NCI-H460 (cell line): ENCODE measurements at places on chromosomes 5 and 9. TPM values are rescaled to one million over a fixed set of nuclear protein-coding genes. Genes with fewer than 3 reads are reported as not detected.

DNA sequence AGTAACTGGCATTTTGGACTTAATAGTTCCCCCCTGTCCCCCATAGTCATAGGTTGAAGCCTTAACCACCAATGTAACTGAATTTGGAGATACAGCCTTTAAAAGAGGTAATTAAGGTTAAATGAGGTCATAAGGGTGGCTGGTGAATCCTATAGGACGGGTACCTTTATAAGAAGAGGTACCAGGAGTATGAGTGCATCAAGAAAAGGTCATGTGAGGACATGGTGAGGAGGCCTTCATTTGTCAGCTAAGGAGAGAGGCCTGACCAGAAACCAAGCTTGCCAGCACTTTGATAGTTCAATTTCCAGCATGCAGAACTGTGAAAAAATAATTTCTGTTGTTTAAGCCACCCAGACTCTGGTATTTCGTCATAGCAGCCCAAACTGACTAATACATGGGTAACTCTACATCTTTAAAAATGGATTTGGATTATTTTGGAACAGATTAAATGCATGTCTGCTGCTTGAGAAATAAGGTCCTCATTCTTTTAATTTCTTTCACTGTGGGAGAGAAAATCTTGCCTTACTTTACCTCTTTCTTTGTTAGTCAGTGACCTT lies 9.7 kb downstream of the RASA1 start:
- no peak for DNase-seq

GRCh38 chr9:74281674-74282073 lies 215.5 kb upstream of the RORB start:
- DNase-seq = no peak

GRCh38 chr5:135600971-135601381 lies 22.2 kb upstream of the CXCL14 start:
- no peak for DNase-seq

Gene FCN2
- not detected in 2 replicates for total RNA-seq

DNA sequence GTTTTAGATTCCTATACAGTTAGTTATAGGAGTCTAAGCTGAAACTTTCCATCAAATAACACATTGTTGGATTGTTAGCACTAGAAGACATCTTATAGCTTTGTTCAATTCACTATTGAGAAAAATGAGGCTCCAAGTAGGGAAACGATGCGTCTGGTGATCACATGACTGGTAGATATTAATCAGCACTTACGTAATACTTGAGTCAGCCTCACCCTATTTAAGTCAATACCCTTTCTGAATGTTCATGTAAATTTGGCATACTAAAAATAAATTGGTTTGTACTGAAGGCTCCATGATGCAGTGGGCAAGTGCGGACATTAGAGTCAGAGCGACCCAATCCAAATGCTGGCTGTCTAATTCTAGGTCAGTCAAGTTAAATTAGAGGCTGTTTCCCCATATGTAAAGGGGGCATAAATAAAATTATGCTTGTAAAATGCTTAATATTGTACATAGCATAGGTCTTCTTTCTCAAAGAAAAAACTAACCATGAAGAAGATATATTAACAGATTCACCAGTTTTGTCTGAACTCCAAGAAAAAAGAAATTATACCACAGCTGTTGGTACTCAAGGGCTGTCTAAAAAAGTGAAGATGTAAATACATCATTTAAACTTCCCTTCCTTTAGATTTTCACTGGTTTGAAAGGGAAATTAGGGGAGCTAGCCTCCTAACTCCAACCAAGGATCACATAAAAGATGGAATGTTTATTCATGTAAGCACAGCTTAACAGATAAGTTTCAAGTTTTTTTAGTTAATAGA lies 406.6 kb upstream of the TLE4 start:
- DNase-seq = no peak

- DNase-seq = no peak
These were observed 175.6 kb upstream of the CCNG1 start for GRCh38 chr5:163261647-163262269.

GRCh38 chr5:111337688-111338087 lies 113.5 kb downstream of the CAMK4 start:
- DNase-seq = no peak

DNA sequence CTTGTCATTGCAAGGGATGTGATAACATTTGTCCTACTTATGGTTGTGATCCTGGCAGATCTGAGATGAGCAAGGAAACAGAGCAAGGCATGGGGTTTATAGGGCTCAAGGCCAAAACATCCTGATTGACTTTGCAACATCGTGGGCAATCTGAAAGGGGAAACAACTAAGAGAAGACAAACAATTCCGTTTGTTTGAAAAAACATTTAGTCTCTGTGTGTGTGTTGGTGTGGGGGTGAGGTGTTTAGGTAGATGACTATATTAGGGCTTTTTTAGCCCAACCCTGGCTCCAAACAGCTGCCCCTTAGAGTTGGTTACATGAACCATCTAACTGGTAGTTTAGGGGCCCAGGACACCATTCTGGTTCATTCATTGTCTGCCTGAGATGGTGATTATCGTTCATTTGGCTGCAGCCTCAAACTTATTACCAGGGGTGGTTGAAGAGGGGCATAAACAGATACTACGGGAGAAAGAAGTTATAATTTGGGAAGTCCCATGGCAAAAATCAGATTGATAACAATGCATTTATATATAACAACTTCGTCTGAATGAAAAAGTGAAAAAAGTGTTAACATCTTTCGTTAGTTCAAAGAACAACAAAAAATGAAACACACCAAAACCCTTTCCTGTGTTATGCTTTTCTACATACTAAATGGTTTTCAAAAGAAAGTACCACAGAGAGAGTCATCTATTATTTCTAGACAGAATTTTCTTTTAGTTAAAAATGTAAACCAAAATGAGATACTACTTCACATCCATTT lies 5.7 kb downstream of the FYB1 start:
- no peak for DNase-seq

Gene PCDHA2
- not detected in 2 replicates for total RNA-seq

Gene ZNF608
- total RNA-seq = 1.0 and 1.2 TPM in 2 replicates

Gene SLC25A2
- not detected in 2 replicates for total RNA-seq

Gene POMT1
- total RNA-seq = 14.5 and 20.1 TPM in 2 replicates
